ENCODE measurements at places on chromosomes 3 and 15.
A peak's percentile ranks its signal among the peaks of the same experiment; 100 is the strongest.

DNA sequence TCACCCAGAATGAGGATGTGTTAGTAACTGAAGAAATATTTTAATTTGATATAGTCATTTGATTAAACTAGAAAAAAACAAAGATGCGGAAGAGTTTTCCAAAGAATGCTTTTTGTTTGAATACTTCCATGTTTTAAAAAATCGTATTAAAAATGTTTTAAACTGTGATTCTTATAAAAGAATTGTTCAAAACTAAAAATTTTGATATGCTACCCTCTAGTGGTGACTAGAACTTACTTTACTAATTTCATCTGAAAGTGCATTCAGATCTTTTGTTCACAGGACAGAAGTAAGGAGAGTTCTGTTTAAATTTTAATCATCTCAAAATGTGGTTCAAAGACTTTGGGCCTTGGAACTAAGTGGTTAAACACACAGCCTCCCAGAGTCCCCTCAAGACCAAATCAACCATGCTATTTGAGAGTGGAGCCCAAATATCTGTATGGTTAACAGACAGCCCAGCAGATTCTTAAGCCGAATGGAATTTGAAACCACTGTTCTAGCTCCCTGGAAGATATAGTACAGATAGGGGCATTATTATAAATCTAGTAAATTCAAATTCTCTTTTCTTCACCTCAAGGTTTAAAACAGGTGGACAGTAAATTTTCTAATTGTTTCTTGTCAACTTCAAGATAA lies 45.2 kb upstream of the SYNPR start:
- no peak for DNase-seq

DNA sequence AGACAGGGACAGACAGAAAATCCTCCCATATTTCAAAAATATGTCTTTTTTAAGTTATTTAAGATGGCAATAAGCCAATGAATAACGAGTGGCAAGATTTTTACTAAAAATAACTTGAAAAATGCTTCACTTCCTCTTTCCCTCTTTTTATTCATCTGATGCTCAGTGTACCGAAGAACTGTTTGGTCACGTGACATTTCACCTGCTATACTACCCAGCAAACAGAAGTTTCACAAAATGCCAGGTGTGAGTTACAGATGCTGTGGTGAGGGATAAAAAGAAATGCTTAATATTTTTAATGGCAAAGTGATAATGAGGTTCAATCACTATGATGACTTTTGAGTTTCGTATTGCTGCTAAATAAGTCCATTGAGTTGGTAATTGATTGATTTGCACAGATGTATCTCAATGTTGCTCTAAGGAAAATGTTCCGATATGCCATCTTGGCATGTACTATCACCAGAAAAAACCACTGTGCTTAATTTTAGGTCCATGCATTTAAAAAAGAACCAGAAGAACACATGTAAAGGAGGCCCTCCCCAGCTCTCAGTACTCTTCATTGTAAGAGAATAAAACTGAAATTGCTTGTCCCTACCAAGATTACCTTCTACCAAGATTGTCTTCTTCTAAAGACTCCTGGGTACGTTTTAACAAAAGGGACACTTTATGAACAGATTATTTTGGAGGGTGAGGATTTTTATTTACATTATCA lies 26.0 kb upstream of the SEC62 start:
- no peak for DNase-seq

DNA sequence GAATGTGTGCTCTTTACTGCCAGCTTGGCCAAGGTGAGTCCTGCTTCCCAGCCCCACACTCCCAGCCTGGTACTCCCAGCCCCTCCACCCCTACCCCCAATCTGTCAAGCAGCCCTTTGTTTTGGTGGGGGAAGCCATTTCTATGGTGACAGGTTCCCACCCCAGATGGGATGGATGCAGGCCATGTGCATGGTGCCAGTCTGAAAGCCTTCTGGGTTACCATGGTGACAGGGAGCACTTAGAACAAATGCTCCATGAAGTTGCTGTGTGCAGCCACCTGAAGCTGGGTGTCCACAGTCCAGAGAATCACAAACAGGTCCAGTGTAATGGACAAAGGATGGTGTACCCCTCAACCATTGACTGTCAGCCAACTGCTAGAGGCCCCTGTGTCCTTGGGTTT lies 19.1 kb upstream of the VILL start:
- peak; percentile 42 for DNase-seq

DNA sequence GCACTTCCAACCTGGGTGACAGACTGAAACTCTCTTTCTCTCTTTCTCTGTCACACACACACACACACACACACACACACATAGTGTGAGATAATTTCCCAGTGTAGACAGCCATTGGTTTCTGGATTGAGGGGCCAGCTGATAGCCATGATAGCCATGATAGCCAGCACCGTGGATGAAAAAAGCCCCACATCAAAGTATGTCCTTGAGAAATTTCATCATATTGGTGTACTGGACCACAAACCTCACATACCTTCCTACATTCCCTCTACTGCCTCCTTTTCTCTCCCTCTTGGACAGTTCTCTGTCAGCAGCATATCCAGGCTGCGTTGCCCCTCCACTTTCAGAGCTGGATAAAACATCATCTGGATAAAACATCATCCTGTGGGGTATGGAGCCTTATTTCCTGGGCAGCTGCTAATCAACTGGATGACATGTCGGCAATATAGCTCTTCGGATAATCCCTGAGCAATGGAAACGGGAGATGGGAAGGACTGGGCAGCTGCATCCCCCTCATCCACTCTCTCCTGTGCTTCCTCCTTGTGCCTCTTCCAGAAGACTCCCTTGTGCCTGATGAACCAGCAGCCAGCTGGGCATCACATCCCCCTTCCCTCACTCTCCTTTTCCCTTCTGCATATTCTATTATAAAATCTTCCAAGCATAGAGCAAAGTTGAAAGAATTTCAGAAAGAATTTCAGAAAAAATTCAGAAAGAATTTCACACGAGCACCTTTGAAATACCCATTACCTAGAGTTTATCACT lies 39.3 kb downstream of the GRK7 start:
- no peak for DNase-seq

Measured in DMS 273 treated with DMSO at 0.1 percent for 48 hours (cell line).